ENCODE measurements at places on chromosomes 12 and 14. TPM values are rescaled to one million over a fixed set of nuclear protein-coding genes. Genes with fewer than 3 reads are reported as not detected.

The MYH6 gene
- 0.56 TPM for total RNA-seq

The OTX2 gene
- total RNA-seq, result not detected

The INF2 gene
- 132 TPM for total RNA-seq

The ALX1 gene
- total RNA-seq, result not detected

The DPPA3 gene
- not detected for total RNA-seq

Measured in T-helper 1 cell treated with Interleukin-12 subunit alpha and Interleukin-12 subunit beta and Interleukin-4 antibody, amounts not matched to agents 30 ng/mL and 1 ng/mL, for 36 hours (primary cell).